Brain (organoid and tissue), 16 donors: ENCODE measurements at places on chromosomes 7 and 10.
A peak's percentile ranks its signal among the peaks of the same experiment; 100 is the strongest.

- DNase-seq = no peak
Measured at GRCh38 chr10:132866601-132867381, 75.6 kb downstream of the CFAP46 start.

DNA sequence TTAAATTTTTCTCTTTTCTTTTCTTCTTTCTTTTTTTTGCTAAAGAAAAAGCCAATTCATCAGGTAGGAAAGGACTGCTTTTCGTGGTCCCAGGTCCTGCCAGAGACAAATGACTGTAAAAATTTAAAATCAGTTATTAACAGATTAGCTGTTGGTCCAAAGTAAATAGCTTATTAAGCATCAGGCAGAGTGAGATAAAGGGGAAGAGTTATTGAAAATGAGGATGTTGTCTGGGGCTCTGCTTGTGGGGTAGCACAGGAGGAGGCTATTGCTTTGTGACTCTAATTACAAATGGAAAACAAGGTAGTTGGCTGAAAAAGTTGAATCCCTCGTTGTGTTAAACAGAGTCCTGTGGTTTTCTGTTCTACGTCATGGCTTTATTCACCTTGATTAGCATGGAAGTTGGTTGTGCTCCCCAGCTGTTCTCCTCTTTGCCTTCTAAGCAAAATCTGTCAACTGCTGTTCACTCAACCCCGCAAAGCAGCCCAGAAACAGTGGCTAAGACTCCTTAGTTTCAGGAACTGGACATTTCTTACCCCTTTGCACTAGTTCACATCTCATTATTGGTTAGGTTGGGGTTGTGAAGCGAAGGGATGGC lies 128.9 kb downstream of the SNX10 start:
- no peak for DNase-seq

- no peak for DNase-seq
Measured at GRCh38 chr7:7496311-7496710, 39.4 kb downstream of the COL28A1 start.

DNA sequence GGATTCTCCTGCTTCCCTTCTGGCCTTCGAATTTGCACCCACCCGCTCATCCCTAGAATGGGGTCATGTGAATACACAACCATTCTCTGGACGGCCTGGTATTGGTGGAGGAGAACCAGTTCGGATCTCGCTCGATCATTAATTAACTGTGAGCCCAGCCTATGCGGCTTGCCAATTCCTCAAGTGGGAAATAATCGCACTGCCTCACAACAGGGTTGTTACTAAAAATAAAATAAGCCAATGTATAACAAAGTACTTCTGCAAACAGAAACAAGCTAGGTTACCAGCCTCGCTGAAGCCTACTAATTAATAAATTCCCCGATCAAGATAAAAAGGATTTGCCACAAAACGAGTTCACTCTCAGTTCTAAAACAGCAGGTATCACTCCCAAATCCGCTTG lies 16.2 kb downstream of the CTBP2 start:
- no peak for DNase-seq

GRCh38 chr7:33873981-33874750 lies 31.2 kb upstream of the BMPER start:
- DNase-seq = no peak

GRCh38 chr7:117012696-117013095 lies 59.4 kb downstream of the ST7 start:
- DNase-seq = no peak

GRCh38 chr10:26430641-26431163 lies 7.4 kb upstream of the APBB1IP start:
- no peak for DNase-seq

GRCh38 chr10:103476046-103476768 lies 2.8 kb downstream of the CALHM3 start:
- no peak for DNase-seq

- no peak for DNase-seq
Measured at GRCh38 chr7:116028787-116029186, 1.8 kb downstream of the TFEC start.

- DNase-seq = peak; percentile 67
Measured at GRCh38 chr7:151837285-151838042, 39.5 kb downstream of the PRKAG2 start.

DNA sequence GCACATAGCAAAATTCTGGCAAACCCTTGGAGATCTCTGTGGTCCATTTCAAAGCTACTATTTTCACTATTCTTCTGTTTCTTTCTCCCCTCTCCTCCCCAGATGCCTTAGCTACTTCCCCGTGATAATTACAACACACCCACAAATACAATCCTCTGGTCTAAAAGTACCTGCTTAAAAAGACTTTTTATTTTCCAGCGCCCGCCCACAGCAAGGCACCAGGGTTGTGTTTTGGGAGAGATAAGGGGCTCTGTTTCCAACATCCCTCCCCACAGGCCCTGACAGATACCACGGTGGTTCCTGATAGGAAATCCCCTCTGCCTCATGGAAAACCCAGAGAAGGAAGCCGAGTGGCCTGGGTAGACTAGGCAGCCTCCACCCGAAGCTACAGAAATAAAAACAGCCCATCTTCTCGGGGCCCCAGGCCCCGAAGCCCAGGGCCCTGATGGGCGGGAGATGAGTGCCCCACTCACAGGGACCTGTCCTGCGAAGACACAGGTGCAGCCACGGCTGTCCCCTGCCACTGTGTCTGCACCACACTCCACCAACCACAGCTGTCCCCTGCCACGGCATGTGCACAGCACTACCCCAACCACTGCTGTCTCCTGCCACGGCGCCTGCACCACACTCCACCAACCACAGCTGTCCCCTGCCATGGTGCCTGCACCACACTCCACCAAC lies 19.7 kb downstream of the CALML5 start:
- DNase-seq = no peak

DNA sequence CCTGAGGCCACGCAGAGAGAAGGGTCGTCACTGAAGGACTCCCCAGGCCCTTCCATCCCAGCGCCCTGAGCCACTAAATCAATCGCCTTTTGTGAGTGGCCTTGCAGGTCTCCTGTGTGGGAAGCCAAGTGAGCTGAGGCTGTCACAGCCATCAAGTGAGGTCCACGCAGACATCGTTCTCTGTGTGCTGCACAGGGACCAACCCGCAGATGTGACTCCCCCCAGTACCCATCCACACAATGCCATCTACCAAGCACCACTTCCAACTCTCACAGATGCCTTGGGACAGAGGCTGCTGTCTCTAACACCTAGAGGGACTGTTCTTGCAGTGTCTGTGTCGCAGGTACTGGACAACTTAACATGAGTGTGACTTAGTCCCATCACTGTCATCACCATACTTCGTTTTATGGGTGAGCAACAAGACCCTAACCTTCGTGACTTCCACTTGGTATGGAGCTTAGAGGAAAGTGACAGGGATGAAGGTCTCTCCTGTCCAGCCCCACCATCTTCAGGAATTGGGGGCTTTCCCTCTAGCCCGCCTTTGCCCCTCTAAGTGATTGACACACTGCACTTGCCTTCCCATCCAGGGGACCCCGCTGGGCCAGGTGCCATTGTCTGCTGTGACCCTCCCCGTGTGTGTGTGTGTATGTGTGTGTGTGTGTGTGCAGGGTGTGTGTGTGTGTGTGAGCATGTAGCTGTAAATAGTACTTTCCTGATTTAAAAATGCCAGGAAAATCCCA lies 51.4 kb upstream of the TMEM72 start:
- no peak for DNase-seq

GRCh38 chr10:46546591-46547540 lies 9.6 kb downstream of the GPRIN2 start:
- DNase-seq = no peak

GRCh38 chr7:99121496-99122021 lies 22.3 kb downstream of the SMURF1 start:
- DNase-seq = no peak

- peak; percentile 44 for DNase-seq
Measured at GRCh38 chr10:87054373-87055295, 34.5 kb downstream of the FAM25A start.

GRCh38 chr10:88848499-88848898 lies 3.1 kb downstream of the ANKRD22 start:
- DNase-seq = no peak

DNA sequence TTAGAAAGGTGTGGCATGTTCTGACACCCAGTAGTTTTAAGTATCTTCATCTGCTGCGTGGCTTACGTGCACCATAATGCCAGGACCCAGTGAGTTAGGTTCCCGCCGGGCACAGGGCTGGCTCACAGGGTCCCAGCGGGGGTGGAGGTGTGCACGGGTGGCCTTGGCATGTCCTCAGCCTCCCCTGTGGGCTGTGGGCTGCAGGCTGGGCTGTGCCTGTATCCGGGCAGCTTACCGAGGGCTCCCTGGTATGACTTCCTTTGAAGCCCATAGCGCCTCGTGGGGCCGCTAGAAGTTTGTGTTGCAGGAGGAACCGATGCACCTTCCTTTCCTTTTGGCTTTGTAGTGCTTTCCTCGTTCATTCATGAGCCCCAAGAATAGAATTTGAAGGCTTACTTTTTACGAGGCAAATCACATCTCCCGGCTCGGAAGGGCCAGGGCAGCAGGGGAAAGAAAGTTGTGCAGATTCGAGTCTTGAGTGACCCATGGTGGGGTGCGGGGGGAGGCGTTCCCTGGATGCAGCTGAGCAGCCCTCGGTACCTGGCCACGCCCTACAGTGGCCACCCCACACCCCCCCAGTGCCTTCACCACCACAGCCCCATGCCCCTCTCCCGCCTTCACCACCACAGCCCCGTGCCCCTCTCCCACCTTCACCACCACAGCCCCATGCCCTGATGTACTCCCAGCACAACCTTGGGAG lies 113.2 kb downstream of the WDR37 start:
- no peak for DNase-seq

DNA sequence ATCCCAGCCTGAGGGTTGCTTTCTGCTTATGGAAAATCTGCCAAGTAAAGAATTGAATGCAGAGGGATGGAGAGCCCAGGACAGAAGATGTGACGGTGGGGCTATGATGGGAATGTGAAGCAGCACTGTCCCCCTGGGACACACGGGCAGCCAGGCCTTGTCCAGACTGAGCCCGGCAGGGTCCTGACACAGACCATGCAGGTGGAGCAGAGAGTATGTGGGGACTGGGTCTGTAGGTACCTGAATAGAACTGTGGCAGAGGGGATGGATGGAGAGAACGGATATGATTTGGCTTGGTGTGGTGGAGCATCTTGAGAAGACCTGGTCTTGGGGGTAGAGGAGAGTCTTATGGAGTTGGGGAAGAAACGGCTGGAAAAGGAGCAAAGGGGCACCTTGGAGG lies 732 bp upstream of the LRRC18 start:
- no peak for DNase-seq

DNA sequence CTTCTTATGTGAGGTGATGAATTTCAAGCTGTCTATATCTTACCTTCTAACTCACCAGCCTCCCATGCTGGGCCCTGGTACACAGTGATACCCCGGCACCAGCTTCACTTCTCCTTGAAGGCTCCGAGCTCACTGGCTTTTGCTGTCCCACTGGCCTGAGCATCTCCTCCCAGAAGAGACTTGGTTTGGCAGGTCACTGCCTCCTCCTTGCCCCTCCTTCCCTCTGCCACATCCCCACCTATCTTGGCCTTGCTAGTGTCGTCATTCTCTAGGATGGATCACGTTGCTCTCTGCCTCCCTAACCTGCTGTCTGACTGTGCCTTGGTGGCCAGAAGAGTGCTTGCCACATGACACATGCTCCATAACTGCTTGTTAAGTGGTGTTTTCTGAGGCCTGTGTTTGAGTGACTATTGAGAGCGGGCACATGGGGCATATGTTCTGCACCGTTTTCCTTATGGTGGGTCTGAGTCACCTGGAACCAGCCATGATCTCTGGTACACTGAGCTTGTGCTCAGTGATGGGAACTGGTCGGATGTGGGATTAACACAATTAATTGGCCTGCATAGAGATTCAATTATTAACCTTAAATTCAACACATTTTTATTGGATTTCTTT lies 86.5 kb downstream of the TMEM178B start:
- DNase-seq = no peak
